ENCODE measurements at places on chromosomes 12 and 14.

DNA sequence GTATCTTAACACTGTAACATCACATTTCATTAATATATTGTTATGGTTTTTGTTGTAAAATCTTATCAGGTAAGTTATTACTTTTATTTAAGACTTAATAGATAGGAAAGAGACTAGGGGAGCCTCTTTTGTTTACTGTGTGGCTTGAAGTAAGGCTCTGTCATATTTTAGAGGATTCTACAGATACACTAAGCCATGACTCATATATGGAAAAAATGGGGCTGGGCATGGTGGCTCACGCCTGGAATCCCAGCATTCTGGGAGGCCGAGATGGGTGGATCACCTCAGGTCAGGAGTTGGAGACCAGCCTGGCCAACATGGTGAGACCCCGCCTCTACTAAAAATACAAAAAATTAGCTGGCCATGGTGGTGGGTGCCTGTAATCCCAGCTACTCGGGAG, 23.6 kb upstream of the NPFF start:
- no peak for DNase-seq

GRCh38 chr12:88361493-88361892, 218.8 kb downstream of the KITLG start:
- DNase-seq, result no peak

DNA sequence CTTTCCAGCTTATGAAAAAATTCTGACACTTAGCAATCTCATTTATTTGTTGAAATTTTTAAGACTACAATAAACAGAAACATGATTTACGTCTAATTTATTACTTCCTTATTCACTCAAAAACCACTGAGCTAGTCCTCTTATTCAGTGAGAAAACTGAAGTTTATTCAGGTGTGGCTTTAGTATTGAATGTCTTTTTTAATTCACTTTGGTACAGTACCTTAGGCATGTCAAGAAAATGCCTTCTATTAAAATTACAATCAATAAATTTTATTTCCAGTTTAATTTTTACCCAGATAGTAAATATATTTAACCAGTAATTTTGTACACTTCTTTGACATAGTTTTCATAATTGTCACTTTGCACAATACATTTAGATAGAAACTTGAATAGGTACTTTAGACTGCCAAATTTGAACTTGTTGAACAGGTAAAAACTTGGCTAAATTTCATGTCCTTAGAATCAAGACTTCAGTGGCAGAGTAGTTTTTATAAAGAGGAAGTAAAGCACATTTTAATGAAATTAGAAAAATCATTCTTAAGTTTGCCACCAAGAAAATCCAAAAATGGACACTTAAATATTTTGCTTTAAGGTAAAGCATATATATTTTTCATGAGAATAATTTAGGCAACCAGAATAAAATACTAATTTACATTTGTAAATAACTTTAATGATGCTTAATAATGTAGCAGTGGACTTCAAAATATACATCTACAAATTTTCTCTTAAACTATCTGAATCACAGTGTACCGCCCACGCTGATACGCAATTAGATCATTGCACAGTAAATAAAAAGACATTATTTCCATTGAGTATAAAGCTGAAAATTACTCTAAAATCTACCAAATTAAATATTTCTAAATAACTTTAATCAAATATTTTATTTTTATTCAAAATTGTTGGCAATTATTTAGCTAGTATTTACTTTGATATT, 159.1 kb downstream of the RASSF9 start:
- DNase-seq, result no peak

GRCh38 chr14:101313268-101313667, 248.0 kb upstream of the DIO3 start:
- no peak for DNase-seq

- no peak for DNase-seq
Observed at GRCh38 chr12:92529944-92530343, 172.8 kb upstream of the PLEKHG7 start.

GRCh38 chr12:108857158-108857407, 300 bp downstream of the SSH1 start:
- DNase-seq, result no peak

GRCh38 chr14:73125169-73125588, 11.1 kb upstream of the PSEN1 start:
- DNase-seq, result no peak

- no peak for DNase-seq
Observed at GRCh38 chr12:114343585-114344302, 62.2 kb downstream of the TBX5 start.

DNA sequence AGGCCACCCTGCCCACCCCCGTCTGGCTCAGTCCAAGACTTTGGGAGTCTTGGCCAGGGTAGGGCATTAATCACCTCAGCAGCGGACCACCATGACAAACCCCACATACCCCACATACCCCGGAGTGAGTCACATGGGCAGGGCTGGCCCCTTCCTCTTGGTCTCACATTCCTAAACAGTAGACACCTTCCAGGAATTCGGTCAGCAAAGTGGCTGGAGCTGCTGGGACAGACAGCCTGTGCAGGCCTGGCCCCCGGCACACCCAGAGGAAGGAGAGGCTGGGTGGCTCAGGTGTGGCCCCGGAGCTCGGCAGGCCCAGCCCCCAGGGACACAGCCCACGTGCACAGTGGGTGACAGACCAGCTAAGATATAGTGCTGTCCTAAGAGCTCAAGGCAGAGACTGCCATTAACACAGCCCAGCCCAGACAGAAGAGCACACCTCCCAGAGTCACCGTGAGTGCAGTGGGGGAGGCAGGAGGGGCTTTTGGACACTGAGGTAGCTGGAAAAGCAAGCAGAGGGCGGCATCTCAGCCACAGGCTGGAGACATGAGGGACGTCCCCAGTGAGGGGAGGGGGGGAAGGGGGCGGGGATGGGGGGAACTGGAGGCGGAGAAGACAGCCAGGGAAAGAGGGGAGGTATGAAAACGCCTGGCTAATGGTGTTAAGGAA, 24.0 kb downstream of the CCDC85C start:
- DNase-seq, result no peak

DNA sequence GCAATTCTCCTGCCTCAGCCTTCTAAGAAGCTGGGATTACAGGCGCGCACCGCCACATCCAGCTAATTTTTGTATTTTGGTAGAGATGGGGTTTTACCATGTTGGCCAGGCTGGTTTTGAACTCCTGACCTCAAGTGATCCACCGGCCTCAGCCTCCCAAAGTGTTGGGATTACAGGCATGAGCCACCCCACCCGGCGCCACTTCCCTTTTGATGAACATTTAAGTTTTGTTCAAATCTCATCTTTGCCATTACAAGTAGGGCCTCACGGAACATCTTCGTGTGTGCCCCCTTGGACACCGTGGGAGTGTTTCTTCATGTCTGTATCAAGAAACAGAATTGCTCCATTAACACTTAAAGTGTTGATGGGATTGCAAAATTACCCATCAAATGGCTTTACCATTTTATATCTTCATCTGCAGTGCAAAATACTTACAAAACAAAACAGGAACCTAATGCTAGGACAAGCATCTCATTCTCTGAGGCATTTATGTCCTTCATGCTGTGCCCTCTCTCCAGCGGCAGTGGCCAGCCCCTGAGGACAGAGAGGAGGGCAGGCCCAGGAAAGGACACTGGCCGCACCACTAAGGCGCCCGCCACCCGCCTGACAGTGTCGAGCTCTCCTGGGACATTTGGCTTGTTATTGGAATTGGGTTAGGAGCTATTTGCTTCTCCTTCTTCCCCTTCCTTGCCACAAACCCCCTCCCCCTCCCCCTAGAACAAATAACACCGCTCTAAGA, 61.7 kb downstream of the RFX4 start:
- no peak for DNase-seq

DNA sequence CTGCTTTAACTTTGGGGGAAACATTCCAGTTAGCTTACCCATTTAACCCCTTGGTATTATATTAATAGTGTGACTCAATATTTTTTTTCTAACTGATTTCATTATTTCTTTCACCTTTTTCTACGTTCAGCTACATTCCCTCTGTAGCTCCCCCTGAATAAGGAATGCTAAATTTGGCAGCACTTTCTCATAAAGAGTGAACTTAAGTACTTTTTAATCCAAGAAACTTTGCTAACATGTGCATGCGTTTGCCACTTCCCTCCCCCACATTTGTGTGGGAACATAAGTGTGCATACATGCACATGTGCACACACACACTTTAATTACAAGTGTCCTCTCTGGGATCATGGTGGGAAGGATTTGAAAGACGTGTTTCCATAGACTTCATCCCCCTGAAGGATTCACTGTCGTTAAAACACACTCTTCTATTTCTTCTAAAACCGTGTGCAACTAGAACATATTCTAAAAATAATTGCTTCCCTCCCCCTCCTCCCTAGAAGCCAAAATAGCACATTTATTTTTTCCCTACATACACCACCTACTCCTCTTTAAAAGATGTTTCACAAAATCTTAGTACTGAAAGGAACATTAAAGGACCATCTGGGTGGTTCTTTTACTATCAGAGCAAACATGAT, 142.6 kb downstream of the PPM1H start:
- DNase-seq, result no peak

Data from T follicular helper cell (primary cell).